ENCODE measurements at places on chromosomes 3 and 15.

GRCh38 chr3:15420871-15421270 is 6.5 kb downstream of the METTL6 start:
- peak; percentile 66 for DNase-seq

DNA sequence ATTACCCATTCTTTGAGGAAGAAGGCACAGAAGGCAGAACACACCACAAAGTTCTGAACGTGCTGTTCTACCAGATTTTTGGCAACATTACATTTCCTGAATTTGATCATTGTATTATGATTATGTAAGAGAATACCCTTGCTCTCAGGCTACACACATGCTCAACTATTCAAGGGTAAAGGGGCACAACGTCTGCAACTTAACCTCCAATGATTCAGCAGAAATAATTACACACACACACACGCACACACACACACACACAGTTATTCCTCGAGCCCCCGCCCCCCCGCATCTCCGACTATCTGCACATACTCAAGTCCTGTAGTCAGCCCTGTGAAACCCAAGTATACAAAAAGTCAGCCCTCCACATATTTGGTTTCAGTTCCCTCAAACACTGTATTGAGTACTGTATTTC is 26.8 kb downstream of the RPN1 start:
- no peak for DNase-seq

DNA sequence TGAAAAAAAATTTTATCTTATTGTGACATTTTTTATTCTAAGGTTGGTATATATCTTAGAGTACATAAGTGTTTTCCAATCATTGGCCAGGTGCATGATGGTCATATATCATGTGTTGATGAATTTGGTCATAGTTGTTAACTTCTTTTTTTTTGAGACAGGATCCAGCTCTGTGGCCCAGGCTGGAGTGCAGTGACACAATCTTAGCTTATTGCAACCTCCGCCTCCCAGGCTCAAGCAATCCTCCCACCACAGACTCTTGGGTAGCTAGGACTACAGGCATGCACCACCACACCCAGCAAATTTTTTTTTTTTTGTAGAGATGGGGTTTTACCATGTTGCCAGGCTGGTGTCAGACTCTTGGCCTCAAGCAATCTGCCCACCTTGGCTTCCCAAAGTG is 44.0 kb downstream of the PCCB start:
- DNase-seq: no peak

- DNase-seq: no peak
Measured at GRCh38 chr3:97721446-97721845, 43.1 kb upstream of the ARL6 start.

DNA sequence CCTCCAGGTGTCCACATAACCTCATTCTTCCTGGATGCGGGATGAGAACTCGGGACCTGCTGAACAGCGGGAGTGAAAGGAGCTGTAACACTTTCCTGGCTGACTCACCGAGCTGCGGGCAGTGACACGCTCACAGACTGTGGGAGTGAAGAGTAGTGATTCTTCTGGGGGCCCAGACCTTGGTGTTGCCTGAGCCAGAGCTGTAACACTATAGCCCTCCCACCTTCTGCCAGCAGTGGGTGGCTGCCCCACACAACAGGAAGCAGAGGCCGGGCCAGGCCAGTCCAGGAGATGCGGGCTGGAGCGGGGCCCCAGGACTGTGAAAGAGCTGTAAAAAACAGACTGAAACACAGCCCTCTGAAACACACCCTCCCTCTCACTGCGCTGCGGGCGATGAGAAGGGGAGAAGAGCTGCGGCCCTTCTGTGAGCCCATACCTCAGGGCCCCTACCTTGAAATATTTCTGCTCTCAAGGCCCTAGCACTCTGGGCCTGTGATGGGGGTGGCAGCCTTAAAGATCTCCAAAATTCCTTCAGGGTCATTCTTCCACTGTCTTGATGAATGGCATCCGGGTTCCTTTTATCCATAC is 464.0 kb upstream of the CCDC54 start:
- DNase-seq: no peak

DNA sequence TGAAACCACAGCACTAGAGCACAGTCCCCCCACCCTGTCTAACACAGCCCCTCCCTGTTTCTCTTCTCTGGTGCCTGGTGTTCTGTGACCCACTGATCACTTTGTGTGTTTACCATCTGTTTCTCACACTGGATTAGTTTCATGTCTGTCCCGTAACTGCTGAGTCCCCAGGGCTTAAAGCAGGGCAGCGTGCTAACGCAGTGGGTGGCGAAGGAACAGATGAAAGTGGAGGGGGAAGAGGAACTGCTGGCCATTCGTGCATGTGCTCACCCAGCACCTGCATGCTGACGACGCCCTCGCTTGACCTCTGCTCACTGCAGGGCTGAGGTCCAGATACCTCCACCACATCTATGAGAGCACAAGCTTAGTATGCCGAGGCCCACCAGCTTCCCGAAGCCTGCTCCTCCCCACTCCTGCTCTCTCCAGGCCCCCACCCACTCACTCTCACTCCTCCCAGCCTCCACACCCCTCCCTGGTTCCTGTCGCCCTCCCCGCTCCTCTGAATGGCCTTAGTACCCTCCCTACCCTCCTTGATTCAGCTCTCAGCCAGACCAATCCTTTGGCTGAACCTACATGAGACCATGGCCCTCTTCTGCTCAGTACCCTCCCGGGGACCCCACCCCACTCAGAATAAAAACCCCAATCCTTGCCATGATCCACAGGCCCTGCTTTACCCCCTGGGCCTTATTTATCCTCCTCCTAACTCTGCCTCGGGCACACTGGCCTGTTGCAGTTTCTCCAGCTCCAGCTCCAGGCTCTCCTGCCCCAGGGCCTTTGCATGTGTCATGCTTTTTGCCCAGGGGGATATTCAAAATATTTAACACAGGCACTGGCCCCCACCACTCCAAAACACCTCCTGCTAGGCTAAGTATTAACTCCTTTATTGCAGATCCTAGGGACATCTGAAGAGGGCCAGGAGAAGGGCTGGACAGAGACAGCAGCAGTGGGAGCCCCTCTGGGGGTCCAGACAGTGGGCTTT is 15.1 kb upstream of the IQSEC1 start:
- DNase-seq: no peak

- no peak for DNase-seq
Measured at GRCh38 chr3:8095724-8096123, 405.9 kb upstream of the LMCD1 start.

- peak; percentile 31 for DNase-seq
Measured at GRCh38 chr15:92149029-92149428, 244.7 kb upstream of the ST8SIA2 start.

GRCh38 chr3:141796081-141796888 is 33.1 kb downstream of the GRK7 start:
- DNase-seq: peak; percentile 6

DNA sequence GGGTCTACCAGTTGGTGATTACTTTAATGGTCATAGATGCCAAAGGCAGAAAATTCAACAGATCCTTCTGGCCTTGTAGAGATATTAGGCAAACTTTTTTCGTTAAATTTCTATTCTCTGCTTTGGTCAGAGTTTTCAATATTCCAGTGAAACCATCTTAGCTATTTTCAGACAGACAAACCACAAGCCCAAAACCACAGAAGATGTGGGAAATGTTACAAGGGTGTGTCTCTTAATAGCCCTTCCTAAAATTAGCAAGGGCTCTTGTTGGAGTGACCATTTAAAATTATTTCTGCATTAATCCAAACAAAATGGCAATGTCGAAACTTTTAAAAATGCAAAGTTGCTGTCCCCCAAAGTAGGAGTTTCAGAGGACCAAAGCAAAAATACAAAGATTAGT is 102.8 kb downstream of the ARRDC4 start:
- peak; percentile 31 for DNase-seq

GRCh38 chr3:41601404-41601987 is 360.4 kb downstream of the ULK4 start:
- no peak for DNase-seq

- no peak for DNase-seq
Measured at GRCh38 chr15:89813381-89814111, 1.1 kb downstream of the ANPEP start.

DNA sequence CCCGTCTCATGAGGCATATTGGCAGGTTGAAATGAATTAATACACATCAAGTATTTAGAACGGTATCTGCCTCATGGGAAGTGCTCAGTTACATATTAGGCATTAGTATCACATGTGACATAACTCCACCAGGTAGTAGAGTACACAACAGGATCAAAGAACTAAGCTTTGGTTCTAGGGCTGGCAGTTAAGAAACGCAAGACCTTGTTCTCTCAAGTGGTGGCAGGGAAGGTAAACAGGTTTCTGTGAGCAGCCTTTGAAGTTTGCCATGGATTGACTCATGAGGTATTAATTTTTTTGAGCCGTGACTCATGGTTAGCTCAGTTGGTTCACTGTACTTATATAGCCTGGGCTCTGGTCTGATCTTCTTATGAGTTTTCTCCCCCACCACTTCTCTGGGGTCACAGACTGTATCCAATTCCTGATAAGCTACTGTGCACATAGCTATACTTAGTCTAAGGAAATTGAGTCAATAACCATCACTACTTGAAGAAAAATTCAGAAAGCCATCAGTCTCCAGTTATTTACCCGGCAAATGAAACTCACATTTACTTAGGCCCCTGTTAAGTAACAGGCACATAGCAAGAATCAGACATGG is 155.6 kb upstream of the STT3B start:
- DNase-seq: peak; percentile 70

DNA sequence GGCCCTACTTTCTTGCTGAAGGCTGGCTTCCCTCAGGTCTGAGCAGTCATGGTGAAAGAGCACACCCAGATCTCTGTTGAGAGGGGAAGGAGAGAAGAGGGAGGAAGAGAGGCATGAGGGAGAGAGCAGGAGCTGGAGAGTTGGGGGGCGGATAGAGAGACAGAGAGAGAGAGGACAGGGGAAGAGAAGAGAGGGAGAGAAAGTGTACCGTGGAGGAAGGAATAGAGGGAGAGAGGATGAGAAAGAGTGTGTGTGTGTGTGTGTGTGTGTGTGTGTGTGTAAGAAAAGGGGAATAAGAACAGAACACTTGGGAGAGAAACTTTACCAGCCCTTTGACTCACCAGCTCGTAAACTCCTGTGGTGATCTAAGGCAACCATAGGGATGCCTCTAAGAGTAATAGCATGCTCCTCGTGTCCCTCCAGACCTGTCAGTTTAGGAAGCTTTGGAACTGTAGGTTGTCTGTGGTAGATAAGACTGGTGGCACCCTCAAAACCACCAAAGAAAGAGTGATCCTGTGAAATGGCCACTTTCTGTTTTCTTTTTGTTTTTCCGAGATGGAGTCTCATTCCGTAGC is 18.2 kb downstream of the ZNF592 start:
- peak; percentile 88 for DNase-seq

GRCh38 chr15:80186597-80186996 is 33.8 kb downstream of the FAH start:
- no peak for DNase-seq

- no peak for DNase-seq
Measured at GRCh38 chr15:47577000-47577399, 140.3 kb upstream of the SEMA6D start.

GRCh38 chr15:85722374-85723152 is 72.2 kb downstream of the KLHL25 start:
- DNase-seq: no peak

DNA sequence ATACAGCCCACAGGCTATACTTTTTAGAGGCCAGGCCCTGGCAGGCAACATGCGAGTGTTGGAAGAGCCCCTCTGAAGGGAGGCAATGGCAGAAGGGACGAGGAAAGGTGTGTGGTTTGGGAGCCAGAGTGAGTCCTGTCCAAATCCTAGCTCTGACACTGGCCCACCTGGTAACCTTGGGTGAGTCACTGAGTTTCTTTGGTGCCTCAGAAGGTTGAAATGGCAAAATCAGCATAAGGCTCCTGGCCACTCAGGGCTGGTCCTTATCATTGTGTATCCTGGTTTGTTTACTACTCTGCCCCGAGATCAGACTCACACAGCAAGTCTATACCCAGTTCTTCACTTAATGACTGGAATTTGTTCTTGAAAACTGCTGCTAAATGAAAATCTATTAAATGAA is 71.4 kb upstream of the TLE3 start:
- no peak for DNase-seq

DNA sequence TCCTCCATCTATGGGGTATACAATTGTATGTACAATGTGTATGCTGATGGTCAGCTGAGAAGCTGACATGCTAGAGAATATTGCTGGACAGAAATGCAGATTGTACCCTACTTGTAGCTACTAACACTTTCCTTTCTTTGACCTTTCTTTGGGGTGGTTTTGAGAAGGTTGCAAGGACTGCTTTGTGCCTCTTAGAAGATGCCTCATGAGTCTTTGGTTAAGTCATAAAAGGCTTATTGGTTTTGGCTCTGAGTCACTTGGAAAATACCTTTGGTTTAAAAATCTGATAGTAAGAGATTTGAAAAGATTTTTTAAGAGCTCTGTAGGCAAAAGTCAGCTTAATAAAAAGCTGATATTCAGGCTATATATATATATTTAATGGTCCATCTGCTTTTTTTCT is 71.5 kb downstream of the ZMAT3 start:
- peak; percentile 36 for DNase-seq

GRCh38 chr3:51966016-51966415 is 1.2 kb downstream of the PCBP4 start:
- no peak for DNase-seq

DNA sequence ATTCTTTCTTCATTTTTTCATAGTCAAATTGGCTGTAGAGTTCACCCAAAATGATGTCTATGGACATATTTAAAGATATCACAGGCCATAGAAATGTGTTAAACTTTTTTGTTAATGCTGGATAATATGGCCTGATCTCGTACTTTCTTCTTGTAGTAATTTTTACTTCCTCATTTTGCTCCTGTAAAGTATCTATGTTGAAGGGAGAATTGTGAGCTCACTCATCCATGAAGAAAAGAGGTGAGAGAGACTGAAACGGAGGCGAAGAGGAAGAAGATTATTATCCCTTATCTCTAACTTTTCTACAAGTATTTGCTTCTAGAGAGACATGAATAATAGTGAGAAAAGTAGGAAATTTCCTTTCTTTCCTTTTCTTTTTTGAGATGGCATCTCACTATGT is 613.8 kb upstream of the TBL1XR1 start:
- DNase-seq: no peak

DNA sequence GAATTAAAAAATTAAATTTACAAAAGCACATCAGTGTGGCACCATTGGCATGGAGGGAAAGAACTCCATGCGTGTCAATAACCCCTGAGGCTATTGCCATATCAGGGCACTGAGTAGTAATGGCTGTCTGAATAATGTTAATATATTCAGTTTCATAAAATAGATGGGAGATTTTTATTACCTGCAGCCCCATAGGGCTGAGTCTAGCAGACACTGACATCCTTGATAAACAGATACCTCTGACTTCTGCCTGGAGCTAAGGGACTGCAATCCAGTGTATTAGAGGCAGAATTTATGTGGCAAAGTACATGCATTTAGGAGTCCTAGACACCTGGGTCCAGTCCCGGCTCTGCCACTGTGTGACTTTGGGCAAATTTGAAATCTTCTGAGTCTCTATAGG is 38.8 kb upstream of the SV2B start:
- DNase-seq: no peak

DNA sequence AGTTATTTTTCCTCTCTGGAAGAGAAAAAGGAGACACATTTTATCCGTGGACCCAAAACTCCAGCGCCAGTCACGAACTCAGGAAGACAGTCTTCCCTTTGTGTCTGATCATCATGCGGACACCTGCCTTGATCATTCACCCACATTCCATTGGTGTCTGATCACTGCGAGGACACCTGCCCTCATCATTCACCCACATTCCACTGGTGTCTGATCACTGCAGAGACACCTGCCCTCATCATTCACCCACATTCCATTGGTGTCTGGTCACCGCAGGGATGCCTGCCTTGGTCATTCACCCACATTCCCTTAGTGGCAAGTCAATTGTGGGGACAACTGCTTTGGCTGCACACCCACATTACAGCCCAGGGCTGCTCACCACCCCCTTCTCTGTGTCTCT is 148.9 kb downstream of the ROBO1 start:
- no peak for DNase-seq
